Cardiac fibroblast (primary cell): ENCODE measurements at places on chromosomes 12 and 14.

DNA sequence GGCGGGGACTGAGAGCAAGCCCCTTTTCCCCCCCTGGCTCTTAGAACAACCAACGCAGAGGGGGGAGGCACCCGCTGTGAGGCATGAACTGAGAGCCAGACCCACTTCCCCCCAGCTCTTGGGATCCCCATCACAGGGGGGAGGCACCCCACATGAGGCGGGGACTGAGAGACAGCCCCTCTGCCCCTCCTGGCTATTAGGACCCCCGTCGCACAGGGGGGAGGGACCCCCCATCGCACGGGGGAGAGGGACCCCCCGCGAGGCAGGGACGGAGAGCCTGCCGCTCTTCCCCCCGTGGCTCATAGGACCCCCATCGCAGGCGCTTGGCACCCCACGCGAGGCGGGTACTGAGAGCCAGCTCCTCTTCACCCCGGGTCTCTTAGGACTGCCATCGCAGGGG is 195.8 kb upstream of the PZP start:
- no peak for DNase-seq

GRCh38 chr14:51725061-51725460 is 73.4 kb downstream of the FRMD6 start:
- DNase-seq: no peak

GRCh38 chr14:73775339-73776193 is 61.4 kb upstream of the PNMA1 start:
- DNase-seq: no peak

GRCh38 chr12:558580-558979 is 98.8 kb downstream of the B4GALNT3 start:
- DNase-seq: no peak

DNA sequence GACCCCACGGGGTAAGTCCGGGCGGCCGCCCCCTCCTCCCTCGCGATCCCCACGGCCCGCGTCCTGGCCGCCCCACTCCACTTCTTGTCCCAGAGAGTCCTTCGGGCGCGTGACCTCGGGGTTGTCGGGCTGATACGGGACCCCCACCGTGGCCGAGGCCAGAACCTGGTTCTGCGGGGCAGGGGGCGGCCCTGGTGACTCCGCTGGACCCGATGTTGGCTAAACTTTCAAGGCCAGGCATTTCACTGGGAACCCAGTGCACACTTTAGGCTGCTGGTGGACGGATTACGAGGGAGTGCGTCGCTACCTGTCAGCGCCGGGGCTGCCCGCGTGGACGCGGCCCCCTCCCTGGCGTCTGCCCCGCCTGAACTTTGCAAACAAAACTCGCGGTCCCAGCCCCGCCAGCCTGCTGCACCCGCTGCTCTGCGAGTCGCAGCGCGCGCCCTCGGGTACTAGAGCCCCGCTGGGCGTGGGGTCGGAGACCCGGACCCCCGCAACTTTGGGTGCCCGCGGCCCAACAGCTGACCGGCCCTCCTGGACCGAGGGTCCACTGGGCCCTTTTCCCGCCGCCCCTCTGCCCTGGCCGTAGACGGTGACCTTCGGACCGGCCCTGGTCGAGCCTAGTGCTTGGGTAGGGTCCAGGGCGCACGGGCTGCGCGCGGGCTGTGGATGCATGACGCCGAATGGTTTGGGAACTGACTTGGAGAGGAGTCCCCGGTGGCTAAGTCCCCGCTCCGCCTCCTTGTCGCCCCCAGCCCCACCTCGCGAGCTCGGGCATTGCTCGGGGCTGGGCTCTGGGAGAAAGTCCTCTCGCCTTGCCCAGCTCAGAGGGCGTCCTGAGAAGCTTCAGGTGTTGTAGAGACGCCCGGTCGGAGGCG is 624 bp downstream of the RIN3 start:
- peak; percentile 35 for DNase-seq

GRCh38 chr12:23472329-23472971 is 477.0 kb downstream of the SOX5 start:
- DNase-seq: no peak

- no peak for DNase-seq
These were observed 79.8 kb downstream of the PRORP start for GRCh38 chr14:35202195-35202594.

DNA sequence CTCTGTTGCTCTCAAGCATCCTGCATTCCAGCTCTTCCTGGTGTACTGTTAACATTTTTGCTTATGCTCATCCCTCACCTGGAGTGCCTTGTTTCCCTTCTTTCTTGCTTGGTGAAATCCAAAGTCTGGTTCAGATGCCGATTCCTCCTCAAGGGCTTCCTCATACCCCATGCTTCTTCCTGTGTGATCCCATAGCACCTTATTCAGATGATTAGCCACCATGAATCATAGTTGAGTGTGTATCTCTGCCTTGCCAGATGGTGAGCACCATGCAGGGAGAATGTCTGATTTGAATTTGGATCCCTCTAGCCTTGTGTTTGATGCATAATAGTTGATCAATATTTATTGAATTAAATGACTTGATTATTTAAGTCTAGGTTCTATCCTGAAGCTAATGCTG is 39.4 kb upstream of the ANO4 start:
- DNase-seq: peak; percentile 33

GRCh38 chr14:102370305-102370809 is 7.6 kb downstream of the TECPR2 start:
- peak; percentile 8 for DNase-seq

DNA sequence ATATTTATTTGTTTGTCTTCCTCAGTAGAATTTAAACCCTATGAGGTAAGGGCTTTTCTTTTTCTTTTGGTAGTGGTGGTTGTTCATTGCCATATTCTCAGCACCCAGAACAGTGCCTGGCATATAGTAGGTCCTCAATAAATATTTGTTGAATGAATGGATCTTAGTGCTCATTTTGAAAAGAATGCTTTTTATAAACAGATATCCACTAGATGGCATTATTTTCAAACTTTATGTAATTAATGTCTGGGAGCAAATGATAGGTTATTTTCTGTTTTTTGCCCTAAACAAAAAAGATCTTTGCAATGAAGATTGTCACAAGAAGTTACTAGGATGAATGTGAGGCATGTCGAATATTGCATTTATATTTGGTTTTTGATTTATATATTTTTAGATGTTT is 64.1 kb downstream of the RAD51B start:
- DNase-seq: peak; percentile 54

DNA sequence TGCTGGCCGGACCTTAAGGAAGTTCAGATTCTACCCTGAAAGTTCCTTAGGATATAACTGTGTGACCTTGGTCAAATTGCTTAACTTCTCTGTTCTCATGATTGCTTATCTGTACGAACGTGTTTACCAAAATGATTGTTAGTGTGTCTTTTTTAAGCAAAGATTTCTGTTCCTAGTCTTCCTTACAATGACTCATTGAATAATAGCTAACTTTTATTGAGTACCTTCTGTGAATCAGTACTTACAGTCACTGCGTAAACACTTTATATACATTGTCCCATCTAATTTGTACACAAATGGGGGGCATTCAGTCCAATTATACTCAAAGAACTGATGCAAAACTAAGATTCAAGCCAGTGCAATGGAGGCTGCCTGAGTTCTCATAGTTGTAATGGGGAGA is 4.2 kb upstream of the TMEM30B start:
- no peak for DNase-seq

GRCh38 chr12:25388183-25388582 is 137.5 kb upstream of the KRAS start:
- DNase-seq: no peak
